ENCODE measurements at places on chromosomes 11 and 22. TPM values are rescaled to one million over a fixed set of nuclear protein-coding genes. Genes with fewer than 3 reads are reported as not detected.

The KCNE3 gene
- 7.4 TPM for total RNA-seq

The PTPMT1 gene
- total RNA-seq = 15.0 TPM

The NEFH gene
- 0.45 TPM for total RNA-seq

The ACR gene
- total RNA-seq = 1.2 TPM

The MYBPC3 gene
- total RNA-seq = 953 TPM

The FAM227A gene
- total RNA-seq = 0.79 TPM

The GAL3ST3 gene
- total RNA-seq = 10.8 TPM

The KCNJ4 gene
- total RNA-seq = 15.7 TPM

The TESMIN gene
- total RNA-seq = 1.0 TPM

The CECR2 gene
- 8.3 TPM for total RNA-seq

The LRRC74B gene
- total RNA-seq = not detected

The EFCAB6 gene
- total RNA-seq = 3.0 TPM

The KRTAP5-8 gene
- not detected for total RNA-seq

The OTOG gene
- total RNA-seq = not detected

The SCO2 gene
- total RNA-seq = 2.2 TPM

The PRAME gene
- not detected for total RNA-seq

The SLC17A6 gene
- total RNA-seq = not detected

The SYT8 gene
- not detected for total RNA-seq

The CDON gene
- total RNA-seq = 20.9 TPM

The RTCB gene
- 50.2 TPM for total RNA-seq

The PISD gene
- 18.7 TPM for total RNA-seq

The TYR gene
- total RNA-seq = not detected

The RAG1 gene
- 0.72 TPM for total RNA-seq

The DDTL gene
- total RNA-seq = 2.4 TPM

The OR51I1 gene
- total RNA-seq = not detected

The MAP6 gene
- total RNA-seq = 5.9 TPM

The SLC22A12 gene
- not detected for total RNA-seq

The GGTLC3 gene
- not detected for total RNA-seq

The GLB1L3 gene
- not detected for total RNA-seq

The TRPC6 gene
- total RNA-seq = 0.20 TPM

The OPCML gene
- total RNA-seq = 1.1 TPM

The OR51E1 gene
- 0.22 TPM for total RNA-seq

The FREY1 gene
- total RNA-seq = 0.68 TPM

The CARD18 gene
- not detected for total RNA-seq

The PRG3 gene
- not detected for total RNA-seq

The GDPD4 gene
- total RNA-seq = not detected

The DMC1 gene
- 1.6 TPM for total RNA-seq

The TNNI2 gene
- total RNA-seq = not detected

The SCUBE1 gene
- 0.03 TPM for total RNA-seq
